Pancreas (tissue), 10 donors: ENCODE measurements at places on chromosomes 5 and 9. TPM values are rescaled to one million over a fixed set of nuclear protein-coding genes. Genes with fewer than 3 reads are reported as not detected.

- DNase-seq: no peak
These were observed 157.8 kb upstream of the TNC start for GRCh38 chr9:115275753-115276152.

DNA sequence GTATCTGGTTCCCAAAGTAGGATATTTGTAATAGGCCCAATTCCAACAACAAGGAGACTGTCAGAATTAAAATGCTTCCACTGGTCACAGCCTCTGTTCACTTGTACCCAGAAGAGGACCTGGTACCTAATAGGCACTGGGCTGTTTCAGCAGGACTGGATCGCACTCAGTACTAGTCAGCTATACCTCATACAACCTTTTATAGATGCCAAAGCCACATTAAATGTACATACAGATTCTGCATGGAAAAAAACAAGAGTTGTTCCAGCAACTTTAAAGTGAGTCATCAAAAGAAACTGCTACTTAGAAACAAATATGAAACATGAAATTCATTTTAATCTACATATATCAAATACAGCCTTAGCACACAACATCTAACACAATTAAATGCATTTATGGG, 87.5 kb downstream of the GPR21 start:
- DNase-seq: no peak

DNA sequence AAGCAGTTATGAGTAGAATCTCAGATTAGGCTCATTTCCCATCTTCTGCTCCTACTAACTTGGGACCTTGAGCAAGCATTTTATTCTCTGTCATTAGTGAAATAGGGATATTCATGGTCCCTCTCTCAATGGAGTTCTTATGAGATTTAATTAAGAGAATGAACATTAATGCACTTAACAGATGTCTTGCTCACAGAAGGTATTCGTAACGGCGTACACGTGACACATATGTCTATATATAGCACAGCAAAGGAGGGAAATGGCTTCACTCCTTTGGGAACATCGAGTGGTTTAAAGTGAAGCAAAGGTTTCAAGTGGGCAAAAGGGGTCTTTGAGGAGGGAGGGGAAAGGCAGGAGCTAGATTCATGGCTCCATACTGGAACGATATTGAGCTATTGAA, 24.6 kb downstream of the KDM4C start:
- no peak for DNase-seq

GRCh38 chr5:111517853-111518501, 5.6 kb upstream of the STARD4 start:
- no peak for DNase-seq

The CLPTM1L gene
- total RNA-seq: 45.9 TPM

DNA sequence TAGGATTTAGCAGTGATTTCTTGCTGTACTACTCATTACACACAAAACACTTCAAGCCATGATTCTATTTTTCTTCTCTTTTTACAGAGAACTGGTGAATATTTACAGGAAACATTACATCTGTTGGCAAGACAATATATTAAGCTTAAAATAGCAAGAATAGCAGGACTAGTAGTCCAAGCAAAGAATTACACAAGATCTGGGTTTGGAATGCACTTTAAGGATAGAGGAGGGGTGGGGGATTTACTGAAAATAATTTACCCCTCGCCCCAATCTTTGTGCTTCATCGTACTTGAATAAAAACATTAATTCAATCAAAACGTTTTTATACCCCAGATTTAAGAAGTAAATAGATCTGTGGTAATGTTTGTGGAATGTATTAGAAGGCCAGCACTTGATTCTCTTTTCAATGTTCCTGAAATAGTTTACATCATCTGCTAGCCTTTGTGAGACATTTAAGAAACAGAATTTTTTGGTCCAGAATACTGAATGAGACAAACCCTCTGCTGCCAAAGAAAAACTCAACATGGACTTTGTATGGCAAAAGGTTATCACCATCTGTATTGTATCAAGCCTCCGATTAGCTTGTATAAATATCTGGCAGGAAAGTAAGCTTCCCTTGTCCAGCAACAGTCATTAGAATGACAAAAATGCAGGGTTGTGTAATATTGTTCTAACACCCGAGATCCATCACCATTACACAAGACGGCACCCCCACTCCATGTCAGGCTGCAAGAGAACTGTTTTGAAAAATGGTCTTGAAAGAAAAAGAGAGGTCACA, 23.8 kb downstream of the SVEP1 start:
- DNase-seq: peak; percentile 31

- DNase-seq: peak; percentile 72
These were observed 947 bp upstream of the MARCHF3 start for GRCh38 chr5:127031147-127031862.
